ENCODE measurements at places on chromosomes 1 and 21.

DNA sequence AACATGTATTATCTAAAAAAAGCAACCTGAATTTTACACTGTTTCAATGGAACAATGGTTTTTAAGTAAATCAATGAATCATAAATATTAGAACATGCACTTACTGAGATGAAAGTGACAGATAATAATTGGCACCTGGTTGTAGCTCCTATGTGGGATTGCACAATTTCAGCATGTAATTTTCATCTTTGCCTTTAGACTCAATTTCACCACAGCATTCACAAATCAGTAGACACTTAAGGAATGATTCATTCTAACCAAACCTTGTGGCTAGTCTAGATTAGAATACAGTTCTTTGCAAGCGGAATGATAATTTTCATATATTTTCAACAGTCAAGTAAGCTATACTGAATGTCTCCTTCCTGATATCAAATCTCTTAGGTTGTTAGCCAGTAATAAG lies 853.4 kb downstream of the KCNT2 start:
- peak; percentile 52 for DNase-seq

DNA sequence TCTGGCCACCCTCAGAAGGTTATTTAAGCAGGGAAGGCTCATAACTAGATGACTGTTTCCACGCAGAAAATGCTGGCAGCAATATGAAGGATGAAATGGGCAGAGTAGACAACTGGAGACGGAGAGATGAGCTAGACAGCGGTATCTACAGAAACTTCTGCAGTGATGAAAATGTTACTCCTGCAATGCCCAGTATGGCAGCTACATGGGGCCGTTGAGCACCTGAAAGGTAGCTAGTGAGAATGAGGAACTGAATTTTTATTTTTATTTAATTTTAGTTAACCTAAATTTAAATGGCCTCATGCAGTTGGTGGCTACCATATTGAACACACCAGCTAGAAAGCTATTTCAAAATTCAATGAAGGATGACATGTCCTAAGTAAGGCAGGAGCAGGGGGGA lies 27.3 kb downstream of the SIPA1L2 start:
- DNase-seq: no peak

DNA sequence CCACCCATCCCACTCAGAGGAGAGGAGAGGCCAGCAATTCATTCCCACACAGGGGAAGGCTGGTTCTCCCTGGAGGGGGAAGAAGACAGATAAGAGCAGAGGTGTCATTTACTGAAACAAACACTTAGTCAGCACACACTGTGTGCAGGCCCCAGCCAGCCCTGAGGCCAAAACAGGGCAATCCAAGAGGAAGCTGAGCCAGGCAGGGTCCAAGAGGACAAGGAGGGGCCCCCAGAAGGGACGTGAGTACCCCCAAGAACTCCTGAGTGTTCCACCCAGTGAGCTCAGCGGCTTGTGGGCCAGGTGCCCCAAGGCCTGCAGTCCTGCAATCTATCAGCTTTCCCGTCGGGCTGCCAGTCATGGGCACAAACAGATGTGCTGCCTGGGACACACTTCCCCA lies 15.8 kb downstream of the ADGRB2 start:
- DNase-seq: no peak

DNA sequence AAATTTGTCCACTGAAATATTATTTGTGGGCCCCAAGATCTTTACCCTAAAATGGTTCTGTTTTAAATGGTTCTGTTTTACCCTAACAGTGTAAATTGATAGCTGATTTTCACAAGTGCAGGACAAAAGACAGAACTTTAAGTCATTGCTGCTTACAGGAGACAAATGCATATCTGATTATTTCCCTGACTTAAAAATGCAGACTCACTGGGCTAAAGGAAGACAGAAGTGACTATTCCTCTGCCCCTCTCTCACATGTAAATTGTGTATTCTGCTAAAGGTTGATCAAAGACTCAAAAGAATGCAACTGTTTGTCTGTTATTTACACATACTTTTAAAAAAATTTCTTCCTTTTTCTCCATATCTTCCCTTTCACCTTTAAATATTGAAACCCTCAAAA lies 12.7 kb downstream of the FCRL5 start:
- DNase-seq: peak; percentile 64

DNA sequence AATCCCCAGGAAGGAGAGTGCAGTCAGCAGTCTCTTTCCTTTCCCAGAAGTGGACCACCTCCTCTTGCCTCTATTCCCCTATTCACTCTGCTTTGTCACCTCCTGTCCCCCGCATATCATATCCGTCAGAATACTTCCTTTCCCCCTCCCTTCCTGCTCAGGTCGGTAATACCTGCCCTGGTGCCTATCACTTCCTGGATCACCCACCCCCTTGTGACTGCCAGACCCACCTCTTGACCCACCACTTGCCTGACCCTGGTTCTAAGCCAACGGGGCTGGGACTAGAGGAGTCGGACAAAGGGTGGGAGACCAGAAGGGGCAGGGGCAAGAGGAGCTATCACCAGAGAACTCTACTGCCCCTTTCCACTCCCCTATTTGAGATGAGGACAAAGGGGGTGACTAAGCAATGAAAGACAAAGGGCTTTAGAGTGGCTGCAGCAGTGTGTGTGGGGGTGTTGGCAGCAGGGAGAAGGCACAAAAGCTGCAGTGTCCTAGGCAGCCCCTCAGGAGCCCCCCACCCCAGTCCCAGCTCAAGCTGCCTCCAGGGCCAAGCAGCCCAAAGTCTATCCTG lies 1.7 kb upstream of the ADAMTS4 start:
- DNase-seq: no peak

- no peak for DNase-seq
Measured at GRCh38 chr1:114342376-114342775, 168.6 kb downstream of the TRIM33 start.

GRCh38 chr1:194068446-194069167 lies 882.2 kb upstream of the B3GALT2 start:
- no peak for DNase-seq

DNA sequence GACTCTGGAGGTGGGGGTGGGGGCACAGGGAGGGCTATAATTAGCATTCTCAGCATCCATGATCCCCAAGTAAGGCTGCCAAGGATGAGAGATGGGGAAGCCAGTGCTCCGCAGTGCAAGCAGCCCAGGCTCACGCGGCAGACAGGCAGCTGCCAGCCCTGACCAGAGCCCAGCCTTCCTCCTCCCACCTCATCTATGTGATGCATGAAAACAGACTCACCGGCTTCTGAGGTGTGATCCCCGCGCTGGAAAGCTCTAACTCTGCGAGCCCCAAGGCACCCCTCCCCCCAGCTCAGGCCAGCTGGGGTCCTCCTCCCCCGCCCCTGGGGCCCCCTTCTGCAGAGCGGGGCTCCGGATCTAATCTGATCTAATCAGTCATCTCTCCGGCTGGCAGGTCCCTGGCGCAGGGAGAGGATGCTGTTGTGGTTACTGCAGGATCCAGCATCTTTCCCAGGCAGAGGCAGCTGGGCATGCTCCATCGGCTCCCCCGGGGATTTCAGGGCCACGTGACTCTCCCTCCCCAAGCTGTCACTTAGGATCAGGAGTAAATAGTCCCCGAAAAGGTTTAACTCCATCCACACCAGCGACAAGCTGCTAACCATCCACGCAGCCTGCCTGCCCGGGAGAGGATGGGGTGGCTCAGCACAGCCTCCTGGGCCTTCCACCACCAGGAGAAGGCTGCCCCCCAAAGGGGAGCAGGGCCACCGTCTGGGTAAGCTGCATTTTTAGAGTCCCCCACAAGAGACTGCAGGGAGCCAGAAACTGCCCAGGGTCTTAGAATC lies at the start of gene PLEKHA6:
Gene PLEKHA6 (minus strand): TSS at position 456 of the 782 bp plus-strand sequence. CDS start 86,202 bp downstream, outside the sequence.
- peak; percentile 39 for DNase-seq

- no peak for DNase-seq
Measured at GRCh38 chr1:25008192-25008485, 78.1 kb upstream of the RUNX3 start.

- peak; percentile 77 for DNase-seq
Measured at GRCh38 chr1:51877434-51878307, 856 bp downstream of the NRDC start.

DNA sequence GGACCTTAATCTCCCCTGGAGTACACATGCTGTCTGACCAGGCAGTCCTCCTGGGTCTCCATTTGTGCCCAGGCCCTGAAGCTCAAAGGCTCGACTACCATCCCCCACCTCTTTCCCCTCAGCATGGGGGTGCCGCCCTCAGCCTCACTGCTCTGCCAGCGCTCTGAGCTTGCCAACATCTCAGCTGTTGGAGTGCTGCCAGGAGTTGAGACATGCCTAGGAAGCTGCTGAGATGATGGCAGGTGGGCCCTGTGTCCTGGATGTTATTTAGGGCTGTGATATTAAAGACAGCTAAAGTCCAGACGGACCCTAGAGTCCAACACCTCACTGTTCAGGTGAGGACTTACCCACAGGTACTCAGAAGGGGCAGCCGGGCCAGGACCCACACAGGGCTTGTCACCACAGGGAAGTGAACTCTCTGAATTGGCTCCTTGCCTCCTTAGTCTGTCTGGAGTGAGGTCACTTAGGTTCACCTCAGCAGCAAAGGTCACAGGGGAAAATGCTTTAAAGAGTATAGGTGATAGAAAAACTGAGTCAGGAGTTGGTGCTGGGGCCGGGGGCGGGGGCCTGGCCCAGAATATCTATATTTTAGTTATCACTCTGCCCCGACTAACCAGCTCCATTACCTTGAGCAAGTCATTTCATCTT lies 19.7 kb upstream of the KCNC4 start:
- no peak for DNase-seq

- no peak for DNase-seq
Measured at GRCh38 chr1:78096976-78097375, 51.2 kb downstream of the GIPC2 start.

- DNase-seq: no peak
Measured at GRCh38 chr21:10463156-10463555, 58.2 kb upstream of the TPTE start.

DNA sequence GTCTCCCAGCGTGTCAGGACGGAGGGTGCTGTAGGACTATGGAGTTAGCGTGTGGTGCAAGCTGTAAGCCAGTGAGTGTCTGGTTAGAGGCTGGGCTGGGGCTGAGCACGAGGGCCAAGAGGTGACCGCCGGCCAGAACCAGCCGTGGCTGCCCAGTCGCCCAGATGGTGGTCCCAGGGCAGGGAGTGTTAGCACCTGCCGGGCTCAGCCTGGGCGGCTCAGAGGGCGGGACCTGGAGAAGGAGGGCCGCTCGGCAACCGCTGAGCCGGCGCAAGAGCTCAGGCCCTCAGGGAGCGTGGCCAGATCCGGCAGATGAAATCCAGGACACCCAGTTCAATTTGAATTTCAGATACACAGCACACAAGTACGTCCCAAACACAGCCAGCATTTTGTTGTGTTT lies 87.9 kb downstream of the PRDM16 start:
- no peak for DNase-seq

DNA sequence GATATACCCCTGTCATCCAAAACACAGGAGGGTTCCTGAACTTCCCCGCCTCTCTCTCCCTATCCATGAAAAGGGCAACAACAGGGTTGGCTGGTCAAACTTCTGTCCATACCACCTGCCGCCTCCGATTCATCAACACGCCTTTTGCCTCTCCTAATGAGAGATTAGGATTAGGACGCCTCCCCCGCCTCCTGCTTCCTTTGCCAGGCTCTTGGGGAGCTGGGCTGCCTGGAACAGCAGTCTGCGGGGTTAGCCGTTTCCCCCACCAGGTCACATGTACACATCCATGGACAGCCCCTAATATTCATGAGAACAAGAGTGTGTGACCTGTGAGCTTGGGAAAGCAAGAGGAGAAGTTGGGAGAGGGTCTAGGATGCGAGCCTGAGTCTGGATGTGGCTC lies 2.3 kb upstream of the OPTC start:
- no peak for DNase-seq

GRCh38 chr1:231075020-231075419 lies 35.0 kb upstream of the FAM89A start:
- DNase-seq: no peak

- peak; percentile 33 for DNase-seq
Measured at GRCh38 chr21:43609501-43610340, 49.6 kb downstream of the HSF2BP start.

- no peak for DNase-seq
Measured at GRCh38 chr1:117689997-117690625, 84.3 kb downstream of the TENT5C start.

GRCh38 chr1:170296642-170297041 lies 150.9 kb downstream of the NTMT2 start:
- no peak for DNase-seq

GRCh38 chr1:178682429-178682828 lies 42.6 kb upstream of the RALGPS2 start:
- DNase-seq: no peak

DNA sequence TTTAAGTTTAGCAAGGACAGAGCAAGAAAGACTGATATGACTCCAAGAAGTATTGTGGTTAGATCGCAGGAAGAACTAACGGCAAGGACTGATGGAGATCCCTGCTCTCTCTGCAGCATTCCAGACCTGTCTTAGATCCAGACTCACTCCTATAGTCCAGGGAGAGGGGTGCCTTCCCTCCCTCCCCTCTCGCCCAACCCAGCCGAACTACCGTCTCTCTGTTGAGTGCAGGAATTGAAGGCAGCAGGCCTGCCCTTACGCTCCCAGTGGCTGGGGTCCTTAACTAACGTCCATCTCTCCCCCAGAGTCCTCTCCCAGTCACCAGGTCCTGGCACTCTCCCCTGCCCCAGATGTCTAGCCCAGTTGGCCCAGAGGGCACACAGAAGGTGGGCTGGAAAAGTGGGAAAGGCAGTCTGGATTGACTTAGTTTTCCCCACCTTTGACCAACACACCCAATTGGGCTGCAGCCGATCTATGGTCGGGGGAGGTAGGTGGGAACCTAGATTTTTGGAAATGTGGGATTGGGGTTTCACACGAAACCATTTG lies 1.1 kb downstream of the CRABP2 start:
- DNase-seq: no peak

- DNase-seq: no peak
Measured at GRCh38 chr1:166682588-166682987, 156.7 kb upstream of the POGK start.

DNA sequence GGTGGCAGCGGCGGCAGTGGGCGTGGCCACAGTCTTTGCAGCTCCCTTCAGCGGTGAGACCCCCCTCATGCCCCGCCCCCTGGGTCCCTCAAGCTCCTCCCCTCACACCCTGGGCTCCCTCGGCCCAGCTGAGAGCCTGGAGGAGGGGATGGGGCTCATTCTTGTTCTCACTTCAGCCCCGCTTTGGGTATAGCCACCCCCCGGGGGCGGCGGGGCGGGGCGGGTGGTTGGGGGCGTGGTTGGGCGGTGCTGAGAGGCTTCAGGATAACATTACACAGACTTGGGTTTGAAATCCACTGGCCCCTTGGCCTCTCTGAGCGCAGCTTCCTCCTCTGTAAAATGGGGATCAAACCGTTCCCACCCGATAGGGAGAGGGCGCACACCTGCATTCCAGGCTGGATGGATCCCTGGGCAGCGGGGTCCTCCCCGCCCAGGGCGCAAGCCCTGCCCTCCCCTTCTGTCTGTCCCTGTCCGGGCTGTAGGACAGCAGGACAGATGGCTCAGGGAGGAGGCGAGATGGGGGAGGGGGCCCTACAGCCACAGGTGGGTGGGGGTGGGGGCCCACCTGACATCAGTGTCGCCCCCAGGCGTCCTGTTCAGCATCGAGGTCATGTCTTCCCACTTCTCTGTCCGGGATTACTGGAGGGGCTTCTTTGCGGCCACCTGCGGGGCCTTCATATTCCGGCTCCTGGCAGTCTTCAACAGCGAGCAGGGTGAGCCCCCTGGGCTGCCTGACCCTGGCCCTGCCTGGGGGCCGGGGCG lies 5.1 kb downstream of the CLCNKA start:
- DNase-seq: peak; percentile 51

- peak; percentile 32 for DNase-seq
Measured at GRCh38 chr1:86421601-86422280, 2.2 kb upstream of the CLCA2 start.

All from OCI-M1 (cell line).